Panc1 (cell line): ENCODE measurements at places on chromosomes 6 and 20.
A peak's percentile ranks its signal among the peaks of the same experiment; 100 is the strongest.

GRCh38 chr20:36349384-36350170, 43.4 kb downstream of the DLGAP4 start:
- DNase-seq, result no peak

DNA sequence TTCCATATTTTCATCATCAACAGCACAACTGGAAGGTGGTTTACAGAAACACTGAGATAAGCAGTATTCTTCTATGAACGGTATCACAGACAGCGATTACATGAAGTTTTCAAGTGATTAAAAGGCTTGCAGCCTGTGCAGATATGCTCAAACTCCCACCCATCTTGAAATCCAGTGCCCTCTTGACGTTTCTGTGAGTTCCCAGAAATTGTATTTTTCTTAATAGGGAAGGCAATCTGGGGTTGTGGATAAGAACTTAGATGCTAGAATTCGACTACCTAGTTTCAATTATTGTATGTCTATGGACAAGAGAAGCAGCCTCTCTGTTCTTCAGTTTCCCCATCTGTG, 290.3 kb downstream of the ZNF217 start:
- DNase-seq, result no peak

DNA sequence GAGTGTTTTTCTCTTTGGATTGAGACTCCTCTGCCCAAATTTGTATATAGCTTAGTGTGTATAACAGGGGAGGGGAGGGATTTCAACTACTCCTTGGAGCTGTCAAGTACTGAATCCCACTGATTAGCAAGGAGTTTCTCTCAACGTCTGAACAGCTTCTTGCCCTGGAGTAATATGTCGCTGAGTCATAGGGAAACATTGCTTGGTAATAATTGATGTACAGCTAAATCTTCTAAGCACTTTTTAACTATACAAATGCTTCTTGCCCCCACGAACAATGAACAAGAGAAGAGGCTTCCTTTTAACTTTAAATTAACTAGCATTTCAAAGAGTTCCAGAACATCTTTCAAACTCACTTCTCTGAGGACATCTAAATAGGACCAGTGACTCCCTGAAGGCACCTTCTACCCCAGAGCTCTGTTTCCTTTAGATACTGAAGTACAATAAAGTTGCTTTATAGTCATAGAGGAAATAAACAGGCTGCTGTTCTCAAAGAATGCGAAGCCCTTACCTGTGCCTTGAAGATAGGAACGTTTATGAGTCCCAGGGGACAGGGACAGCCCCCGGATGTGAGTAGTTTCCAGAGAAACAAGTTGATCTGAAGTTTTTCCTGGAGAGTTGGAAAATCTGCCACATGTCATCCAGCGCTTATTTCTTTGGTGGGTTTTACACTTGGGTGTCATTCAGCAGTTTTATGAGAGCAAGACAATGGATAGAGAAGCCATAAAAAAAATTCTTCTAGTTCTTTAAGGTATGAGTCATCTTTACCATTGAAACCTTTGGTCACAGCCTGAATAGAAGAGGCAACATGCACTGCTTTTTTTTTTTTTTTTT, 462.5 kb upstream of the BTBD3 start:
- peak; percentile 36 for DNase-seq

- no peak for DNase-seq
Observed at GRCh38 chr6:101830501-101831031, 437.1 kb downstream of the GRIK2 start.

DNA sequence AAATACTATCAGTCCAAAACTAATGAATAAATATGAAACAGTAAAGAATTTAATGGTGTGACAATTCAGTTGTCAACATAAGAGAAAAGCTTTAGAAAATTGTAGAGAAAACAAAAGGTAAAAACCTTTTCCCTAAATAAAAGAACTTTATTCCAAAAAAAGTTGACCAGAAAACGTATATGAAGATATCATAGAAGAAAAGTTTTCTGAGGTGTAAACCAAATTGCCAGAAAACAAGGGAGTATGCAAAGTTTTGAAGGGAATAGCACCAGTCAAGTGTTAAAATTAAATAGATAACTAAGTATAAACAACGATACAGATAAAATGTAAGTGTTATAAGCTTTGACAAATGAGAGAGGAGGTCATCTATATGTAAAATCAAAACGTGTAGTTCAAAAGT, 104.9 kb downstream of the HIVEP1 start:
- no peak for DNase-seq

DNA sequence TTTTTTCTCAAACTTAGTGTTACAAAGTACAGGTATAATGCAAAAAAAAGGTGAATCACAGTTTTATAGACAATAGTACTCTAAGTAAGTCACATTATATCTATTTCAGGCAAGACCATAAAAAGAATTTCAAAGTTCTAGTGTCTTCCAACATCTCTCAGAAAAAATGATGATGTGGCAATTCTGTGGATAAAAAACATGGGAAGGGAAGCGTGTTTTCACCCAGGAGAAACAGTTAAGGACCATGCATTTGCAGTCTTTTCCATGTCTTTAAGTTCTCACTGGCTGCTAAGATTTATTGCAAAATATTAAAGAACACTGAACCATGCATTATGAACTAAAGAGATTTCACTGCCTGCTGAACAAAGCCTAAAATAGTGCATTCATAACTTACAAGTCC, 1.8 kb downstream of the SSR1 start:
- DNase-seq, result no peak

DNA sequence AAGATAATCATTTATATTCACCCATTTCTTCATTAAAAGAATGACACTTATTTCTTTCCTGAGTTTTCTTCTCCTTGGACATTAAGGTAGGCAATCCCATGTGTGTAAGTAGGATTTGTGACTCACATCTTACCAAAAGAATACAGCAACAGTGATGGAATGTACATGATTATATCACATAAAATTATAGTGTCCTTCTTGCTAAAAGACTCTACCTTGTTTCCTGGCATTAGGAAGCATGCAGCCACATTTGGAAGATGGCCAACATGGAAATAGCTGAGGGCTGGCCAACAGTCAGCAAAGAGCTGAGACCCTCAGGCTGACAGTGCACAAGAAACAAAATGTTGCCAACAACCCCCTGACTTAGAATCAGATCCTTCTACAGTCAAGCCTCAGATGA, 327.9 kb upstream of the MARCKS start:
- no peak for DNase-seq

GRCh38 chr6:5462856-5463255, 201.5 kb downstream of the FARS2 start:
- no peak for DNase-seq

DNA sequence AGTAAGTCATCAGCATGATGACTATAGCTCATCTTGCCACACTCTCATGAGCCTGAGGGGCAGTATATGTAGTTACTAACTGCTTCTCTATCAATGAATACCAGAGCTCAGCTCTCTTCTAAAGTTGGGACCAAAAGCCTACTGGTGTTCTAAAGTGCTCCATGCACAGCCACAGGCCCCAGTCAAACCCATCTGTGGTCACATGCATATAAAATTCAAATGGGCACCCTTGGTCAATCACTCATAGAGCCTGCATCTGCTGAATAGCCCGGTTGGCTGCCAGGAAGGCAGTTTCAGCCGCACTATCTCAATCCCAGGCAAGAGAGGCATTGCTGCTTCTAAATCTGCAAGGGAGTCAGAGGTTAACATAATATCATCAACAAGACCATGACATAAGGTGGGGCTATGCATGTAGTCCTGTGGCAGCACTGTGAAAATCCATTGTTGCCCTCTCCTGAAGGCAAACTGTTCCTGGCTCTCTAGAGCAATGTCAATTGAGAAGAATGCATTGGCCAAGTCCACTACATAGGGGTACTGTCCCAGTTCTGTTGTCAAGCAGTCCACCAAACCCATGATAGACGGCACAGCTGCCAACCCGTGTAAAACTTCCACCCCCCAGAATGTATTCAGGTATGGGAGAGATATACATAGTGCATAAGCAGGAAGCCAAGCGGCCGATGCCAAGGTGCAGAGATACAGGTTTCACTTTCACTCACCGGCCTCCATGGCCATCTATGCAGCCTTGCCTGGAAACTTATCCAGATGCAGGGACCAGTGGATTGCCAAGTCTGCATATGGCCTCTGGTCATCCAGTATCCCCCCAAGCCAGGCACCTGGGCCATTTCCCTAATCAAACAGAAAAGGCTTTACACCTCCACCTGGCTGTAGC, 76.2 kb downstream of the ALDH8A1 start:
- DNase-seq, result no peak

DNA sequence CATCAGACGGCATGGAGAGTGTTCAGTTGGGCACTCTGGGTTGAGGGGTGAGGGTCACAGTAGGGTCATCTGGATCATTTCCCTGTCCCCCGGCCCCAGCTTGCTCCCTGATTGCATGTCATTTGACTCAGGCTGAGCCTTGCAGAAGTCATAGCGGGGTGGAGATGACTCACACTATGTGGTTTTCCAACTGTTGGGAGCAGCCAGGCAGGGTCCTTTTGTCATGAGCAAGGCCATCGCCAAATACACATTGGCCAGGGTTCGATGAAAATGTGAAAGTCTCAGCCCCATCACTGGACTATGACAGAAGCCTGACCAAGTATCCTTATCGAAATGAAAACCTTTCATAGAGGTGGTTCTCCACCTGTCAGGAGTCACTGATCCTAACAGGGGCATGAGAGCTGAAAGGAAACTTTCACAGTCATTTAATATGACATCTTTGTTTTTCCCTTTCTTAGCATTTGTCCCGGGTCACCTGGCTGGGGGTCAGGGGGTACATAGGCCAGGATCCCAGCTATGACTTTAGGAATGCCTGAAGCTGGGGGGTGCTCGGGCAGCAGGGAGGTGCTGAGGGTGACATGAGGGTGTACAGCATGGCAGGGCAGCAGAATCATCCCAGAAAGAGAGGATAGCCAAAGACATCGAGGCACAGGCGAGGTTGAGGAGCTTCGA, 70.2 kb upstream of the CD93 start:
- peak; percentile 67 for DNase-seq

DNA sequence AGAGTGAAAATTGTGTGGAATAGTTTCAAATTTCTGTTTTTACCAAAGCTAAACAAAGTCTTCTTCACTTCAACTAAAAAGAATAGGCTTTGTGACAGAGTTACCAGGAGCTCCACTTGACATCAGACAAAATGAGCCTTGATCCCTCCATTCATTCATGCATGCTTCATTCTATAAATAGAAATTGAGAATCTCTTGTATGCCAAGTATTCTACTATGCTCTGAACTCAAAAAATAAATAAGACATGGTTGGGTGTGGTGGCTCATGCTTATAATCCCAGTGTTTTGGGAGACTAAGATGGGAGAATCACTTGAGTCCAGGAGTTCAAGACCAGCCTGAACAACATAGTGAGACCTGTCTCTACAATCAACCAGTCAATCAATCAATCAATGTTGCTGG, 236.6 kb upstream of the FAM83B start:
- DNase-seq, result no peak

DNA sequence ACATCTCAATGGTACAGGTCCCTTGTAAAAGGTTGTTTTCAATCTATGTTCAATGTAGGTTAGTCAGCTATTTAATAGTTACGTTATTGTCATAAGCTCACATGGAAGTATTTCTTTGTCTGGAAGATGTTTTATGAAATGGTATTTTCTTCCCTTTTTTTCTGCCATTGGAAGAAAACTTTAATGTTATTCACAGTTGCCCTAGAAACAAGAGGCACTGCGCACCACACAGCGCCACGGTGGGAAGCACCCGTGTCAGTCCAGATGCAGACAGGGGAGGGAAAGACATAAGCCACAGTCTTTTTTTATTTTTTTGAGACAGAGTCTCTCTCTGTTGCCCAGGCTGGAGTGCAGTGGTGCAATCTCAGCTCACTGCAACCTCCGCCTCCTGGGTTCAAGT, 82.1 kb downstream of the GCNT2 start:
- DNase-seq, result no peak

GRCh38 chr20:36479938-36480337, 61.4 kb upstream of the MYL9 start:
- no peak for DNase-seq

GRCh38 chr6:80922916-80923455, 816.5 kb downstream of the BCKDHB start:
- DNase-seq, result no peak

DNA sequence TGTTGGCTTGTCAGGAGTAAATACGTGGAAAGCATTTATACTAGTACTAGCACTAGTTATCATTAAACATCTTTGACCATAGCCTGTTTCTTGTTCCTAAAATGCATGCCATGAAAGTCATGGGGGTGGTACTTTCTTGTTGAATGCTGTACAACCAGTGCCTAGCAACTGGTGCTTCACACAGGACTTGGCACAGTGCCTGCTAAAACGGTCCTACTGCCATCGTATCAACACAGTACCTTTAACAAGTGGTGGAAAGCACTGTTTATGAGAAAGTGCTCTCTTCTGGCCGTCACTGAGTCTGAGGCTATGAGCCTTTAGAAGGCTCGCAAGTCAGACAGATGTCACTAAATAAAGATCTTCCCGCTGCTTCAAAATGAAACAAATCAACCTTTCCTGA, 21.6 kb downstream of the ZNFX1 start:
- DNase-seq, result no peak

DNA sequence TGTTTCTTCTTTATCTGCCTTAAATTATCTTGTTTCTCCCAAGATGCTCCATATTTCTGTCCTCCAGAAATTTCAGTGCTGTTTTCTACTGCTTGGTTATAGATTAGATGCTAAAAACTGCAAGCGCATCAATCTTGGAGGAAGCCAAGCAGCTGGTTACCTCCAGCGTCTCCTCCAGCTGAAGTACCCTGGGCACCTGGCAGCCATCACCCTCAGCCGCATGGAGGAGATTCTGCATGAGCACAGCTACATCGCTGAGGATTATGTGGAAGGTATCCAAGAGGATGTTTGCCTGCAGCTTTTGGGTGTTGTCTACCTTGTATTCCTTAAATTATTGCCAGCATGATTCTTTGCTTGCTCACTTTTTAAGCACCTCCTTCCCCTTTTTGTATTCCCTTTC, 3.8 kb downstream of the ACTR5 start:
- no peak for DNase-seq

GRCh38 chr6:6969761-6970223, 138.0 kb upstream of the RREB1 start:
- DNase-seq, result no peak

- DNase-seq, result no peak
Observed at GRCh38 chr20:25012616-25013189, 20.2 kb upstream of the APMAP start.

GRCh38 chr20:37914672-37915433, 11.9 kb downstream of the VSTM2L start:
- no peak for DNase-seq

GRCh38 chr6:83127258-83127657, 59.8 kb downstream of the DOP1A start:
- no peak for DNase-seq

- no peak for DNase-seq
Observed at GRCh38 chr6:56771929-56772607, 129.4 kb upstream of the DST start.

DNA sequence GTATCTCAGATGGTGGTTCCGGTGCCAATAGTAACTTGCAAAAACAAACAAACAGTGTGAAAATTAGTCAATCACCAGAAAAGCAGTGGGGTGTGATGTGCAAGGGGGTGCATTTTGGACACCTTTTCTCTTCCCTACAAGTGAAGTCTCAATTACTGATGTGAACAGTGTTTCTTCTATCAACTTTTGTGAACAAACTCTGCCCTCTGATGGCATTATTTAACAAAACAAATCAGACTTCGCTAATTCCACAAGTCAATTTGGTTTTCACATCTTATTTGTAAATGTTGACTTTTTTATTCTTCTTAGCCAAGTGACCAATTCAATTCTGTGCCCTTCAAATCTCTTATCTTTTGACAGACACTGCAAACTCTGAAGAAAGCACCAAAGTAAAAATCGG, 212.2 kb downstream of the UST start:
- no peak for DNase-seq

- DNase-seq, result no peak
Observed at GRCh38 chr6:124722141-124722878, 239.9 kb upstream of the RNF217 start.
